HT1080 (cell line): ENCODE measurements at places on chromosomes 11 and 22. TPM values are rescaled to one million over a fixed set of nuclear protein-coding genes. Genes with fewer than 3 reads are reported as not detected.

Gene TRPC6
- 0.10 and 0.11 TPM in 2 replicates for total RNA-seq

DNA sequence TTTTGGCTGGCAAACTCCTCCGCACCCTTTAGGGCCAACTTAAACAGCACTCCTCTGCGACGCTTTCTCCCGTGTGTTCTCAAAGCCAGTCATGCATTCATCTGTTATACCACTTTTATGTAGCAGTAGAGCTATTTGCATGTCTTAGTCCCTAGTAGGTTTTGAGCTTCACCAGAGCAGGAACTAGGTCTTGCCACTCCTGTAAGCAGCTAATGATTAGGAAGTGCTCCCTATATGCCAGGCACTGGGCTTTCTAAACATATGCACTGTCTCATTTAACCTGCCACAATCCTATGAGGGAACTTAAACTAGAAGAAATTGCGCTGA lies 180.8 kb downstream of the DBX1 start:
- no peak for DNase-seq

- DNase-seq: peak; percentile 17
Observed at GRCh38 chr11:57566905-57567514, 462 bp downstream of the UBE2L6 start.

DNA sequence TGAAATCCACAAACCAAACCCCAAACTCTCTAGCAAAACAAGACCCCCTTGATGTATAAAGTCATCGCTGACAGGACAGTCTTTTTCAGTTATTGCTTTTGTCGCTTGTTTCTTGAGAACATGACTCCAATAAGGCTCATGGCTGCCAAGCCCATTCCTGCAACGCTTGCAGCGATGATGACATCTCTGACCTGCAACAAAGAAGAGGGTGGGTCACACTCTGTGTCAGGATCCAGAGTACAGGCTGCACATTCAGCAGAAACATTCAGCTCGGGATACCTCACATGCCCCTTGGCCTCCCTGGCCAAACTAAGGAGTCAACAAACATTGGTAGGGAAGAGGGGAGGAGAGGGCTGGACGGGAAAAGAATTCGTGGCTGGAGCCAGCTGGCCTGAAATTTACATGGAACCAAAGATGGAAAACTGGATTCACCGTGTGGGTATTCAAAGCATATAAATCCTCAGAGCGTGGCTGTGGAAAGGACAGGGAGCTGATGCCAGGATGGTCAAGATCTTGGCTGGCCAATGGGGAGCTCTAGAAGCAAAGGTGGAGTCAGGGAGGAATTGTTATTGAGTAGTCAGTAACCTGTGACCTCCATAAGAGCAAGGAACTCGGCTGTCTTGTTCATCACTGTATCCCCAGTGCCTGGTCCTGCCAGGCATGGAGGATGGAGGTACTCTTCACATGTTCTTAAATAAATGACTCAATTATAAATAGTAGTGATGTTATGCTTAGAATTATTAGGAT lies 11.8 kb upstream of the PLAAT2 start:
- no peak for DNase-seq

Gene FGF3
- total RNA-seq: not detected in 2 replicates

Gene PKP3
- 12.0 and 13.1 TPM in 2 replicates for total RNA-seq

GRCh38 chr11:72723508-72723907 lies 28.7 kb downstream of the ARAP1 start:
- no peak for DNase-seq

DNA sequence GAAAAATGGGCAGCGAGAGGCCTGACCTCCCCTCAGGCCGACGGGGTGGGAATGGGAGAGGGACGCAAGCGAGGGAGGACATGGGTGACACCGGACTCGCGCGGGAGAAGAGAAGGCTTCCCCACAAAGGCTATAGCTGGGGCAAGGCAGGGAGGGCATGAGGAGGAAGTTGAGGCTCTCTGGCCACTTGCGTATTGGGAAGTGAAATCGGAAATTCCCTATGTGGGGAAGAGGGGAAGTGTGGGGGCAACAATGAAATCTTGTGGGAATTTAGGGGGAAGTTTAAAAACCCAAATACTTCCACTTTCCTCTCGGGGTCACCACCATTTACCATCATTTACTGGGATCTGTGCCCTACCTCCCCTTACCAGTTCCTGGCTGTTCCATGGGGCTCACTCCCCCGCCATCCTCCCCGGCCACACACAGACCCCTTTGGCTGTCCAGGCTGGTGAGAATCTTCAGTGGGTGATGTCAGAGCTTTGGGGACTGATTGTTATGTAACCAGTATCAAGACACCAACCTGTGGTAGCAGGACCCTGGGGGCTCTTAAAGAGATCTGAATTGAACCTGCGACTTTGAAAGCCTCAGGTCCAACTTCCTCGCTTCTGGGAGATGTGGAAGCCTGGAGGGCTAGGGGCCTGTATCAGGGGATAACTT lies 951 bp upstream of the EHD1 start:
- DNase-seq: no peak

Gene OTOG
- not detected in 2 replicates for total RNA-seq

Gene NCR3LG1
- 0.27 and 0.53 TPM in 2 replicates for total RNA-seq

- DNase-seq: no peak
Observed at GRCh38 chr11:28763151-28763550, 655.0 kb downstream of the METTL15 start.

DNA sequence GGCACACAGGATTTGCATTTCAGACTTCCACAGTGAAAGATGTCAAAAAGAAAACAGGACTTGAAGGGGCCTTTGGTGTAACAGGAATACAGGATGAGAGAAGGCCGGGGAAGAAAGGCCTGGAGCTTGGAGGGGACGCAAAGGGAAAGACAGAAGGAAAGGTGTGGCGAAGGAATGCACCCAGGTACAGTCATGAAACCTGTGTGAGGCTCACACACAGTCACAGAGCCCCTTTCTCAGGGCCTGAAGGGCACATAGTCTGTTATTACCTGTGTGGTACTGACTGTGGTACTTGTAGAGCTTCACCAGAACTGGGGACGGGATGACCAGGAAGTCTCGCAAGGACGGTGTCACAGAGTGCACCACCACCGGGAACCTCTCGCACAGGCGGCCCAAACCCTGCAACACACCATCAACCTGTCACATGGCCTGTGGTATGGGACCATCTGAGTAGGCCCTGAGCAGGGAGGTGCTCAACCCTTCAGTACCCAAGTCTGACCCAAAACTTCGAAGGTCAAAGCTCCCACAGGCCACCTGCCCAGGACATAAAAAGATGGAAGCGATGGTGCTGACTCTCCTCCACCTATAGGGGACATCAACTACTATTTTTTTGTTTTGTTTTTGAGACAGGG lies 29.1 kb downstream of the SERPIND1 start:
- DNase-seq: no peak
